ENCODE measurements at places on chromosomes 1 and 21.

DNA sequence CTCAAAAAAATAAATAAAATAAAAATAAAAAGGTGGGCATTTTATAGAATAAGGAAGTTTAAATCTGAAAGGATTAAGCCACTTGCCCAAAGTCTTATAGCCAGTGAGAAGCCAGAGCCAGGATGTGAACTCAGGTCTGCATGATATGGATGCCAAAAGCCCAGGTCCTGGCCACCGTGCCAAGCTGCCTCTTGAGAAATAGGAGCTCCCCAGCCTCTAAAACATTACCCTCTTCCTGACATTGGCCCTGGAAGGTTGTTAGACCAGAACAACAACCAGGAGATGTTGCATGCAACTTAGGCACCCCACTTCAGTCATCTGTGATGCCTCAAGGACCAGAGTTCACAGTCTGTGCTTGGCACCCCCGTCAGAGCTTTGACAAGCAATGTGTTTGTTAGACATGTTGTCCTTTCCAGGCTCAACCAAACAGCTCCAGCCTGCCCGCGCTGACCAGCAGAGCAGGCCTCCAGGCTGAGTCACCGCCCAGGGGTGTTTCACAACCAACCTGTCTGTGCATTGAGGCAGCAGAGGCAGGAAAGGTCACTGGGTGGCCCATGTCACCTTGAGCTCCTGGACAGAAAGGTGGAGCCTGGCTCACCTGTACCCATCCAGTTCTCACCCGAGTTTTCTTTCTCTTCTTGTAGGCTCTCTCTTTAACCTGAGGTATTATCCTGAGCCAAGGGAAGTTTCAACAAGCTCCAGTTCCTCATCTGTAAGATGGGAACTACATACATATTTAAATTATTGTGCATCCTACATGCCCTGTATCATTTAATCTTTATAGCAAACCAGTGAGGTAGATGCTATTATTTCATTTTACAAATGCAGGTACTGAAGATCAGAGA, 14.9 kb upstream of the MED18 start:
- DNase-seq, result no peak

DNA sequence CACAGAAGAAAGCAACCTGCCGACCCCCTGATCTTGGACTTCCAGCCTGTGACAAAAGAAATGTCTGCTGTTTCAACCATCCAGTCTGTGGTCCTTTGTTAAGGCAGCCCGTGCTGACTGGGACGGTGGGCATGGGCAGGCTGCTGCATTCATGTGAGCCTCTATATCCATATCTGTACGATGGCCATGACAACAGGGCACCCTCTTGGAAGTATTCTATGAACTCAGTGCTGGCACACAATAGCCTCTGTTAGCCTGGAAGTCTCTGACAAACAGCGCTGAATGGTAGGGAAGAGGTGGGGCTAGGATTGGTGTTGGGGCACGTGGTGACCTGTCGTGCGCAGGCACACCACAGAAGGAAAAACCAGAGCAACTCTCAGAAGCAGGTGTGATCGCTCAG, 30.4 kb downstream of the SPATA21 start:
- no peak for DNase-seq

- DNase-seq, result peak; percentile 96
These were observed at the start of gene S100A13 for GRCh38 chr1:153626904-153627714. S100A13 (minus strand) TSS chr1:153627505; CDS start chr1:153626472, 1,033 bp downstream.

DNA sequence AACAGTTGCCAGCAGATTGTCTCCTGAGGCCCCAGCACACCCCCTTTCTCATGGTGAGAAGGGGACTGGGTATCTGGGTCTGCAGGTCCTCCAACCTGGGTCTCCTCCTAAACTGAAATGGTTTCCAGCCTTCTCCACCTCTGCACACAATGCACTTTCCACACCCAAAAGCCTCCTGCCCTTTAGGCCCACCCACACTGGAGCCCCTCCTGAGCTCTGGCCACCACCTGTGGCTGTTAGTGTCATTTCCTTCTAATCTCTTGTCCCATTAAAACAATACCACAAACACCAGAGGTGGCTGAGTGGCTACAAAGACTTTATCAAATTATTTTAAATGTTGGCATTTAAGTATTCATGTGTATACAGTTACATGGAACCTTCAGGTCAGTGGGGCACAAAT, 11.5 kb downstream of the GPR3 start:
- no peak for DNase-seq

DNA sequence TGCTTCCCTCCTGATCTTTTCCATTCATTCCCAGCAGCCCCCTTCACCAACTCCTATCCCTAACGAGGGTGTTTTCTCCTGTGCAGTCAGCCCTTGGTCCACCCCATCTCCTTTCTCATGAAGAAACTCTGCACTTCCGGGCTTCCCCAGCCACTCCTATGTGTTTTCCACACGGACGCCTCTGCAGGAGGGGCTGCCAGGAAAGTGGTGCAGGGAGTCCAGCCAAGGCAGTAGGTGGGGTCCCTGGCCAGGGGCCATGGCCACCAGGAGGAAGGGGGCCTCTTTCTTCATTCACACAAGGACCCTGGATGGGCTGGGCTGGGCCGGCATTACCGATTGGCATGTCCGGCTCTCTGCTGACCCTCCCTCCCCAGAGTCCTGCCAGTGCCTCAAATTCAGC, 72.8 kb upstream of the EFHD2 start:
- no peak for DNase-seq

DNA sequence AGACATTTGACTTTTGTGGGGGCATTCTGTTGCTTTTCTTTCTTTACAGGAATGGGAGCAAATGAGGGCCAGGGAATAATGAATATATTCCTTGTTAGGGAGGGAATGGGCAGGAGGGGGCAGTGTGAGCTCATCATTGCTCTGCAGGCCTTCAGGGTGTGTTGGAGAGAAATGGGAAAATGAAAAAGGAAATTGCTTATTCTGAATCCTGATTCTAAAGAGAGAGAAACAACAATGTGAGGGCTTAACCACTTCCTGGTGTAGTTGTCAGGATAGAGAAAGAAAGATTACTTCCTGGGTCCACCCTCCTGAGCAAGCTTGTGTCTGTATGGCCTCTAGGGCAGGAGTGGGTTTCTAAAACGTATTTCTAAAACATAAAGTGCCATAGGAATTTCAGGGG, 28.3 kb downstream of the VANGL2 start:
- DNase-seq, result peak; percentile 46

- no peak for DNase-seq
These were observed 45.1 kb upstream of the SCCPDH start for GRCh38 chr1:246678816-246679793.

DNA sequence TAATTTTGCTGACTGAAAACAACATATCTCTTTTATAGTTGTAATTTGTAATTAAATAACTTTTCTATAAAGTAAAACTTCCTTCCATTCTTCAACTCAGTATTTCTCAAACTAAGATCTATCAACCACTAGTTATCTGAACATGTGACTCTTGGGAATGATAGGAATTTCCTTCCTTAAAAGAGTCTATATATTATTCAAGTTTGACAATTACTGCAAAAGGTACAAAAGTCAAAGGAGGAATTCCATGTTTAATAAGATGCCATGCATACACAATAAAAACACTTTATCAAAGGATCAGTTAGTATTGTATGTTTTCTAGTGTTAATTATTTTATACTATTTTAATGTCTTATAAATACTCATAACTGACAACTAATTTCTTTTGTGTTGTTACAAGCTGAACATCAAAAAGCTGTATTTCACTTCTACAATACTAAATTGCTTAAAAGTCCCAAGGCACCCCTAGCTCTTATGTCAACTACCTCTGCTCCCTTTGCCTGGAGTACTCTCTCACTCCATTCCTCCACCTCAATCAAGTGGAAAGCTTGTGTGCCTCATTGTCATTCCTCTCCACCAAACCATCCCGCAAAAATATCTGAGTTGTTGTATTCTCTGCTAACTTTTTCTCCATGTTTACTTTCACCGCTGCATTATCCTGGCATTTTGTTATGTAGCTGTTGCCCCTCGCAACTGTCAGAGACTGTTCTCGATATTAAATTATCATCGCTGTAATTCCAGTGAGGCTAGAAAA, 67.9 kb downstream of the SLC44A5 start:
- DNase-seq, result no peak

- no peak for DNase-seq
These were observed 21.0 kb downstream of the ZNF281 start for GRCh38 chr1:200388791-200389190.

GRCh38 chr1:1938613-1939295, 19.7 kb upstream of the TMEM52 start:
- no peak for DNase-seq

- peak; percentile 97 for DNase-seq
These were observed 68.1 kb downstream of the URB2 start for GRCh38 chr1:229694053-229694693.

GRCh38 chr1:223175633-223176032, 32.6 kb upstream of the TLR5 start:
- no peak for DNase-seq

GRCh38 chr1:54287176-54287650, 87.2 kb downstream of the MRPL37 start:
- DNase-seq, result peak; percentile 96

DNA sequence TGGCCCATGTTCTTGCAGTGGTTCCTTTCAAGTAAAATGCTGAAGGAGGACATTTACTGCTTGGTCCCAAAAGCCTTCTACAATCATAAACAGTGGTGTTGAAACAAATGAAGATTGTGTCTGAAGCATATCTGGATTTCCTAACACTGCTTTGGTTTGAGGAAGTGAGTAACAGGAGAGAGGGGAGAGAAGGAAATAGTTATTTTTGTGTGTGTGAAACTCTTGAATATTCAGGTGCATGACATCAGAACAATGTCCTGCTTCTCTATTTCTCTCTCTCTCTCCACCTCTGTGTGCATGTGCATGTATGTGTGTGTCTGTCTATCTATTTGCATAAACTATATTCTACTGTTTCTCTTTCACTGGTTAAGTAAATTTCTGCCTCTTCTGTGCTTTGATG, 61.4 kb upstream of the TNFSF18 start:
- DNase-seq, result no peak

DNA sequence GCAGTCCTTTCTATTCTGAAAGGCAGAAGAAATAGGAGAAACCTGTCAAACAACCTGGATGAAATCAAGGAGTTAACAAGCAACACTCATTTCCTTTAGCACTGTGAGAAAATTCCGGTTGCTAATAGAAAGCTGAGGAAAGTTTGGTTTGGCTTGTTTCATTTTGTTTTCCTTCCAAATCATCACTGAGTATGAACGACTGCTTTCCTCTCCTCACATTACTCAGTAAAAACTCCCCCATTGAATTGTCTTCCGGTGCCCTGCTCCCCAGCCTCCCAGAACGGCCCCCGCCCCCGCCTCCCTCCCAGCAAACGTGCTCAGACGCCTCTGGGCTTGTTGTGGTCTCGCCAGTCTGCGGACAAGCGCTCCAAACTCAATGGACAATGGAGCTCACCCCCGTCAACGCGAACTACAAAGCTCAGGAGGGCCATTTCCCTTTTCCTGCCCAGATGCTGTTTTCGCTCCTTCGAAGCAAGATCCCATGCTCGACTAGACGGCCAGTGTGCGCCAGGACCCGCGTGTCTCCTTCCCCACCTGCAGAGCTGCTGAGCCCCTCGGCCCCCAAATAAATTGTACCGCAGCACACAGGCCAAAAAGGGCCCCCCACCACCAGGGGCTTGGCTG, 747 bp downstream of the STX6 start:
- peak; percentile 93 for DNase-seq

DNA sequence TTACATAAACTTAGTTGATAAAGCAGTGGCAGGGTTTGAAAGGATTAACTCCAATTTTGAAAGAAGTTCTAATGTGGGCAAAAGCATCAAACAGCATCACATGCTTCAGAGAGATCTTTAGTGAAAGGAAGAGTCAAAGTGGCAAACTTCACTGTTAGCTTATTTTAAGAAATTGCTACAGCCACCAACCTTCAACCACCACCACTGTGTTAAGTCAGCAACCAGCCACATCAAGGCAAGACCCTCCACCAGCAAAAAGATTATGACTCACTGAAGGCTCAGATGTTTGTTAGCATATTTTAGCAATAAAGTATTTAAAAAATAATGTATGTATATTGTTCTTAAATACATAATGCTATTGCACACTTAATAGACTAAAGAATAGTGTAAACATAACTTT, 21.3 kb upstream of the MAGI3 start:
- DNase-seq, result no peak

DNA sequence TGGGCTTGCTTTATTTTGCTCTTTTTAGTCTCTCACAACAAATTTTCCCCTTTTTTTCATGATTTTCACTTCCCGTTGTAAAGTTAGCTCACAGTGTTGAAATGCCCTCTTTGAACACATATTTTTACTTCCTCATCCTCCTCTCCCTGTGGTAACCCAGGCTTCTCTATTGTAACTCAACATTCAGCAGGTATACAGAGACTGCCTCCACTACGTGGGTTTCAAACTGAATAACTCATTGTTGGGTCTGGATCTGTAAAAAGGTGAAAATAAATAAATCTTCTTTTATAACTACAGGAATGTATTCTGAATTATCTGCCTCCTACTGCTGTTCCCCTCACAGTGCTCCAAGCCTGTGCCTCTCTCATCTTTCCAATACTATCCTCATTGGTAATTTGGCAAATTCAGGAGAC, 166.4 kb downstream of the RUNX1 start:
- DNase-seq, result no peak

DNA sequence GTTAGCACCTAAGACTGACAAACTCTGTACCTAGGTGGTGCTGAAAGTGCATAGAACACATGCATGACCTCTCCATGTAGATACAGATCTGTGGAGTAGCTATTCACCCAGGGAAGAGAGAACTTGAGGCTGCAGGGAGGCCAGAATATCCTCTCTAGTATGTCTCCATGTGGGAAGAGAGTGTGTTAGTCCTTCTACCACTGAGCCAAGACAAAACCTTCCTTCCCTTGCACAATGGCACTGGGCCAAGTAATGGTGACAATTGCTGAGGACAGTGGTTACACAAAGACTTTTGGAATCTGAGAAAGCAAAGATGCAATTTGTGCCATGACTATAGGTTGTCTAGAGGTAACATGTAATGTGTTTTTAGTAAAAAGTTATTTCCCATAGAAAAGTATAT, 52.3 kb downstream of the C1orf198 start:
- peak; percentile 19 for DNase-seq

DNA sequence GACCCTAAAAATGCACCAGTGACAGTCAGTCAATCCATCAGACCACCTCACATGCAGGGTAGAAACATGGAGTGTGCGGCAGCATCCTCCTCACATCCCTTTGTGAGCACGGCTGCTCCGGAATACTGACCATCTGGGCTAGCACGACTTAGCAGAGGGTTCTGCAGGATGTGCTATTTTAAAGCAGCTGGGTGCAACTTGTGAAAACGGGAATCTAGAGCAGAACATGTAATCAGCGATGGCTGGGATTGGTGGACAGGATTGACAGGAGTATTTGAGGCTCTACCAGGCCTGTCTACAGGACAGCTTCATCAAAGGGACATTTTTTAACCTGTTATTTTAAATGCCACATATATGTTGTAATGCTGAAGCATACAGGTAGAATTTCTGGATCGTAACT, 16.8 kb upstream of the PLEKHM2 start:
- DNase-seq, result no peak

- peak; percentile 14 for DNase-seq
These were observed 182.3 kb downstream of the CAMTA1 start for GRCh38 chr1:6967431-6968111.
